Upper lobe of left lung (tissue), 6 donors: ENCODE measurements at places on chromosomes 6 and 20.

DNA sequence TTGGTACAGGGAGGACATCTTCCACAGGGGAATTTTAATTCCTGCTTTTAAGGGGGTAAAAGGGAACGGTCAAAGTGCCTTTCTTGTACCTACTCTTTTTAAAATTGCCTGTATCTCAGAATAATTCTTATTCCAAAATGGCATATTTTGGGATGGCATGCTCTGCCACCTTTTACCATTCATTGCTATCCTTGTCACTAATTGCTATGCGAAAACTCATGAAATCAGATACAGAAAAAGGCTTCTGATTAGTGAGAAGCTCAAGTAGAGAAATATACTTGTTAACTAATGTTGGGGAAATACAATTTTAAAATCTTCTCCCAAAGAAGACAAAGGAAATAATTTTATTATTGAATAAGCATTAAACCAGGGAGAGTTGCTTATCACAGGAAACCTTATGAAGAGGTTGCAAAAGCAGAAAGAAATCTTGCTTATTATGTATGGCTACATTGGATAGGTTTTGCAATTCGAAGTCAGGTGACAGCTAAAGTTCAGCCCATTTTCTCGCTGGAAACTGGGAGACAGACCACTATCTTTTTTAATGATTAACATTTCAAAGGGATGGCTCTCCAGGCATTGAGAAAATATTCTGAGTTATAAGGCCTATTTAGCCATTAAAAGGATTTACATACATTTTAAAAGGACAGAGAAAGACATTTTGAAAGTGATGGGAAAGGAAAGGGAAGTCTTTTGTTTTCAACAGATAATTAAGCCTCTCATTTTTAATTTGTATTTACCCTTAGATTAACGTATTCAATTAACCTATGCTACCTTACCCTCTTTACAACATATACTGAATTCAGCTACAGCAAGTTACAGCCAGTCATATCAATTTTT lies 110.3 kb upstream of the PRSS16 start:
- DNase-seq = no peak

DNA sequence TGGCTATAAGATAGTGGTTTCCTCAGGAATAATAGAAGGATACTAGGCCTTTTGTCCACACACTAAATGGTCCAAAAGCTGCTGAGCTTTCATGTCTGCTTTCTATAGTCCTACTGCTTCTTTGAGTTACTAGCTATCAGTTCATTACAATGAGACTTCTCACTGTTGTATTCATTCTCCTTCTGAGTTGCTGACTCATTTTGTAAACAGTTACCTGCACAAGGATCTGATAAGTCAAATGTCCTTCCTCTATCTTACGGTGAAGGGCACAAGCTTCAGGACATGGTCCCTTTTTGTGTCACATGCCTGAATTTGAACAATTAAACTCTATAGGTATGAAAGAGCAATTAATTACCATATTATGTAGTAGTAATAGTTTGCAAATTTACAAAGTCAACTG lies 90.5 kb downstream of the MAN1A1 start:
- no peak for DNase-seq

- no peak for DNase-seq
Measured at GRCh38 chr20:63658749-63659187, 656 bp downstream of the RTEL1 start.

- no peak for DNase-seq
Measured at GRCh38 chr6:84258268-84258667, 30.8 kb upstream of the CEP162 start.

- DNase-seq = no peak
Measured at GRCh38 chr6:159170999-159171712, 2.0 kb downstream of the FNDC1 start.
